ENCODE measurements at places on chromosomes 3 and 15.

- no peak for DNase-seq
Measured at GRCh38 chr3:119304201-119304713, 10.1 kb downstream of the ARHGAP31 start.

DNA sequence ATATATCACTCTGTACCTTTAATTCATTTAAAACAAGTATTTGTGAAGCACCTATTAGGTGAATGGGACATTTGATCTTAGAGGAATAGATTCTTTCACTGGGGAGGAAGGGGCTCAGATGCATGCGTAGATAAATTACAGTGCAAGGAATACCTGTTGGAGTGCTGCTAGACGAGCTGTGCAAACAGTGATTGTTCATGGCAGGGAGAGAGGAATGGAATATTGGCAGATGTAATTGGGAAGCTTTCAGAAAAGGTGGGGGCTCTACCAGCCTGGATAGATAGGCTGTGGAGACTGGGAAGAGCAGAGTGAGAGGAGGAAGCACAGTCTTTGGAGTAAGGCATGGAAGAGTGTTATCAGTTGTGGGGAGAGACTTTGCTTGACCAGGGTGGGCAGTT, 116.8 kb downstream of the AKAP13 start:
- no peak for DNase-seq

DNA sequence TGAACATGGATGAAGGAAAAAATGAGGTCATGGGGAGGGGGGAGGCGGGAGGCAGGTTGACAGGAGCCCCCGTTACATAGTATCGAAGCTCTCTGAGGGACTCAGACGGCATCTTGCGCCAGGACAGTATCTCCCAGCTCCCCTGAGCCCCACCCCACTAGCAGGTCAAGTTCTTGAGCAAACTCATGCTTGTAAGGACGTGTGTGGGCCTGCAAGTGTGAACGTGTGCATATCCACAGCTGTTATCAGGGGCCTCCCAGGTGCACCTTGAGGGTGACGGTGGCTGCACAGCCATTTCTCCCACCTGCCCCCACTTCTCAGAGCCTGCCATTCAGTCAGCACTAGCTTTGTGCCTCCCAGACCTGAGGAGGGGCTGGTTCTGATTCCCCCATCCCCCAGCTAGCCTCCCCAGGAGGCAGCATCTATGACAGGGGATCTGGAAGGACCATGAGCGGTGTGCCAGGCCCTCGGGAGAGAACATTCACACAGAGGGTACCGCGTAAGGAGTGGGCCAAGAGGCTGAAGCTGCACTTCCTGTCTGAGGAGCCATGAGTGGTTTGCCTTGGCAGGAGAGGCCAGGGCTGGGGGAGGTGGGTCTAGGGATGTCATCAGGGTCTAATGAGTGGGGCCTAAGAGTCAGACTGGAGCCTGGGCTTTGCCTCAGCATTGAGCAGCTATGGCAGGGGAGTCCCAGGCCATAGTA, 2.9 kb downstream of the SEMA3F start:
- DNase-seq = no peak

DNA sequence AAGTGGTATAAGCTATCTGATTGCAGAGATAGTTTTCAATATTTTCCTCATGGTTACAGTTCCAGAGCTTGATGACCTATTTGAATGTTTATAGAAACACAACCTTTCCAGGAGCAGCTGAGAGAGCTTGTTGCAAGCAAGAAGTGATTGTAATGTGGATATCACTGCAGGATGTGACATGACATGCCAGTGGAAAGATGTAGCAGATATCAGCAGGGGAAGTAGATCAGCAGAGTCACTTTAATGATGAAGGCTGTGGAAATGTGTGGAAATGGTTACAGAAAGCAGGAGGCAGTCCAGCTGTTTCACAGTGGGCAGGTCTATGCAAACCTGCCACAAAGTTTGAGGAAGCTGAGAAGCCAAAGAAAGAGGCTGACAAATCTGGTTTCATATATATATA, 21.0 kb downstream of the TMEM158 start:
- DNase-seq = no peak

DNA sequence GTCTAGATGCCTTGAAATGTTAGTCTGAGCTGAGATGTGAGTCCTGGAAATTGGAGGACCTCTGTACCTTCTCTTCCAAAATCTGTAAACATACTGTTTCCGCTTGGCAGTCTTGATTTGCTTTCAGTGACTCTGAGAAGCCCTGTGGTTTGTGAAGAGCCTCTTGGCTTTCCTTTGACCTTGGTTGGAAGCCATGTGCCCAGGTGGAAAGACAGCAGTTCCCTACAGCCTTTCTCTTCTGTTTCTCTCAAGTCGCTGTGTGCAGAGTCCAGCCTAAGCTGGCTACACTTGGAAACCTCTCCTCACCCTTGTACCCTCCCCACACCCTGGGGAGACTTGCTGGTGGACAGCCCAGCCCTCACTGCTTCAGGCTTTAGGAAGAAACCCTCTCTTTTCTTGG, 129.8 kb upstream of the CTDSPL start:
- no peak for DNase-seq

GRCh38 chr15:31503758-31504461, 177.3 kb downstream of the KLF13 start:
- DNase-seq = no peak

- peak; percentile 92 for DNase-seq
Measured at GRCh38 chr3:45795882-45796765, at the start of gene SLC6A20. Gene SLC6A20, minus strand, starts transcription at chr3:45796536. Its CDS starts 117 bp downstream, at chr3:45796419.

DNA sequence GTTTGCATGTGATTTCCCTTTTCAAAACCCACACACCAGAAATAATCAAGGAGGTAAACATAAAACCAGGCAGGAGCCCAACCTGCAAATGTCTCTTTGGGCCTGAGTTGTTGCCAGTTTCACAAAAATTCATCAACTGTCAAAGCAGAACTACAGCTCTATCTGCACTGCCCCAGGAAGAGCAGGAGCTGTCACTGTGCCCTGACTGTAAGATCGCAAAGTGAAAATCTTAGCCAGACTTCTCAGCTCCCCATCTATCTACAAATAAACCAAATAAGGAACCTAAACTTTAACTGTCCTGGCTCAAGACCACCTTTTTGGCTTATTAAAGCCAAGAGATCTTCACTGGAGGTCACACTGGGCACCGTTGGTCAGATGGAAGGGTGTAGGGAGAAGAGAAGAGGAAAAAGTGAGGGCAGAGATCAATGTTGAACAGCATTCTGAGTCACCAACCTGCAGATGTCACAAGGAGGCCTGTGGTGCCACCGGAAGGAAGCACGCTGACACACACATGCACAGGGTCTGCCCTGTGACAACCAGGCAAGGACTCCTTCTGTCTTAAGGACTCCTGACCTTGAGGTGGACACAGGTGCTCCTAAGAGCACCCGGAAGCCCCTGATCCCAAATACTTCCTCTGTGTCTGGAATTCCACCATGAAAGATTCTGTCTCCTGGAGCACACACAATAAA, 58.7 kb downstream of the RPN1 start:
- DNase-seq = no peak

DNA sequence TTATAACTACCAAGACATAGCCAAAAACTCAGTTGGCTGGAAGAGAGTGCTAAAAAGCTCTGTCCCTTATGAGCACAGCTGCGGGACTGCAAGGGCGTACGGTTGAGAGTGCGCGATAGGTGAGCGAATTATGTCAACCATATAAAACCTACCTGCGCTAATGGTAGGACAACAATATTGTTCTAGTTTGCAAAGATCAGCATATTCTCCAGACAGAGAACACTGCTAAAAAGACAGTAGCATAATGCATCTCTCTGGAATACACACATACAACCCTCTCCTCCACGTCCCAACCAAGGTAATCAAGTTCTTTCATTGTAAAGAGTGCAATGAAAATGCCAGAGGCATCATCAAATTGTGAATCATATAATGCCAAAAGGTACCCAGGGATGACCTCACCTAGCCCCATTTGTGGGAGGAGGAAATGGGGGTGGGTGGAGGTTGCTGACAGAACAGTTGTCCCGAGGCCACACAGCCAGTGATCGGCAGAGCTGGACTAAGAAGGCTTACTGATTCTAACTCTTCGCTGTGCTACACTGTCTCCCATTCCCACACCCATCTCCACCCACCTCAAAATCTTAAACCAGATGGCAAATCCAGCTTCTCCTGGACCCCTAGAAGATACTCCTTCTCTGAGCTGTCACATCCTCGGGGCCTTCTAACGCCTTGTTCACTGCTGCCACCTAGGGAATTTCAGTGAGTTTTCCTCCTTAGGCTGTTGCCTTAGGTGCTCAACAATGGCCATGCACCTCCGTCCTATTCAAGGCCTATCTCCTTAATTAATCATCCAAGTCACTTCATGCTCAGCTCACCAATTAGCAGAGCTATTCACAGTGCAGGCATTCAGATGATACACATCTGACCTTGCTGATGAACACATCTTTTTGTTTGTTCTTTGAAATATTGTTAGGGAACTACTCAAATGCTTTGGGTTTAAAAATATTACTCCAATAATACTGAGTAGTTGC, 60.7 kb downstream of the RPL22L1 start:
- DNase-seq = peak; percentile 71

GRCh38 chr3:123481071-123481470, 32.2 kb upstream of the ADCY5 start:
- no peak for DNase-seq

DNA sequence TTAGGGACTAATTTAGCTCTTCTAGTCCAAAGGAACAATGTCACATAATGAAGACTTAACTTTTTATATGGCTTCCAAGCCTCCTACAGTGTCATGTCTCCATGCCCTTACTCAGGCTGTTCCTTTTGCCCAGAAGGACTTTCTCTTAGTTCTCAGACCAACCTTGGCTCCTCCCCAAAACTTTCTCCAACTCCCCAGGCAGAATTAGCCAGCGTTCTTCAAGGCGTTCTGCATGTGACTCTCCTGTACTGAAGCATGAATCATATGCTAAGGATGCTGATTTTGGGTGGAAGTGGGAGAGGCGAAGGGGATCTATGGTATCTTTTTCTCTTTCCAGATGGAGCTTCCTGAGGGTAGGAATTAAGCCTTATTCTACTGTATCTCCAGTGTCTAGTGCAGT, 335.1 kb upstream of the ICE2 start:
- DNase-seq = no peak
